ENCODE measurements at places on chromosomes 4 and X.

GRCh38 chr4:54230484-54231418 is 1.7 kb downstream of the PDGFRA start:
- DNase-seq: no peak

DNA sequence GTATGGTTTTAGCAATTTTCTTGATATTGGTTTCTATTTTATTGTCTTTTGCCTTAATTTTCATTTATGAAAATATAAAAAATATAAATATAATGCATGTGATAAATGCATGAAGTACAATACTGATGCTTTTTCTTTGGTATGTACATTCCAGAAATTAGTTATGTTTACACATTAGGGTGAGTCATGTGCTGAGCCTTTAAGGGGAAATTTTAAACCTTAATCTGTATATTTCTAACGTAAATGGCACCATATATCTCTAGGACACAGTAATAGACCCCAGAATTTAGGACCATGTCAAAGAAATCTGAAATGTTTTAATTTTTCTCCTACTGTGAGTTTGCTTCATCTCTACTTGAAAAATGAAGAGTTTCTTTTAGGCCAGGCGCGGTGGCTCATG is 117.8 kb upstream of the SPRY1 start:
- no peak for DNase-seq

- DNase-seq: no peak
These were observed 146.4 kb upstream of the EOLA2 start for GRCh38 chrX:150084496-150085229.

DNA sequence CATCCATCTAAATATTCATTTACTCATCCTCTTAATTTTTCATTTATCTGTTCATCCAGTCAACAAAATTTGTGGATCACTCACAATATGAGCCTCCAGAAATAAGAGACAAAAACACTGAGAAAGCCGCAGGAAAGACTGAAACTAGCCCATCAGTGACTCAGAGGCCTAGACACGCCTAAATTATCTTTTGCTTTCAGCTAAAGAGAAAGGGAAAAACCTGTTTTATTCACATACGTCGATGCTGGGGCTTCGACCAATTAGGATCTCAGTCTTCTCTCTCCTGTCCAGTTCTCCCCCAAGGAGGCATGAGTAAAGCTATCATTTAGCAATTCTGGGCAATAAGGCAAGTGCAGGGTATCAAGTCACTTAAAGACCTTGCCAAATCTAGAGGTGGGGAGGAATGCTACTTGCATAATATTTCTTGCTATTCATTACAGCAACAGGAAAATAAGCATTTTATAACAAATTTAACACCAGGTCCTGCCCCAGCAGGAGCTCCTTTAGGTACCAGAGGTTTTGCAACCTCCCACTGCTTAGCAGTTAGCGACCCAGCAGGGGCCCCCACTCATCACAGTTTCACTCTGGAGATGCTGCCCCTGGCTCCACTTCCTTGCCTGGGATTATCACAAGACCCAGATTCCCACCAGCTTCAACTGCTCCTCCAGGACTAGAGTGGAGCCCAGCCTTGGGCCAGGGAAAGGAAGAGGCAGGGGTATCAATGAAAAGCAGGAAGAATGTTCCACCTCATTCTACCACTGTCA is 30.1 kb upstream of the TMEM154 start:
- DNase-seq: no peak

GRCh38 chrX:31331928-31332327 is 260.1 kb upstream of the FTHL17 start:
- DNase-seq: peak; percentile 0

- DNase-seq: no peak
These were observed 909 bp downstream of the RTL5 start for GRCh38 chrX:72130762-72131250.

GRCh38 chrX:152202886-152203285 is 64.5 kb upstream of the MAGEA10 start:
- DNase-seq: no peak

- DNase-seq: no peak
These were observed 232.1 kb downstream of the CPE start for GRCh38 chr4:165610679-165611437.

DNA sequence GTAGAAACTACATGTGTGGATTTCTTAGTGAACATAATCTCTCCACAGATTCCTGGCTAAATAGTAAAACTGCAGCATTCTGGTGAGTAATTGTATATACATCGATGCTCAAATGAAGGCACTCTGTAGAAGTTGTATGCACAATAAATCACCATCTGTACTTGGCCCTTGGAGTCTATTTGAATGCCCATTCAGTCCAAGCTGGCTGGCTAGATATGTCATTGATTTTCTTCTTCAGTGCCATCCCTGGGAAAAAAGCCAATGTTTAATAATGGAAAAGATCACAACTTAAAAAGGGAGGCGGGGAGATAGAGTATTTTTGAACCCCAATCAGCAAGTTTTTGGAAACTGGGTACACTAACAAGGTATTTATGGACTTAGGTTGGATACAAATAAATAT is 381.0 kb upstream of the TEX13C start:
- DNase-seq: no peak

DNA sequence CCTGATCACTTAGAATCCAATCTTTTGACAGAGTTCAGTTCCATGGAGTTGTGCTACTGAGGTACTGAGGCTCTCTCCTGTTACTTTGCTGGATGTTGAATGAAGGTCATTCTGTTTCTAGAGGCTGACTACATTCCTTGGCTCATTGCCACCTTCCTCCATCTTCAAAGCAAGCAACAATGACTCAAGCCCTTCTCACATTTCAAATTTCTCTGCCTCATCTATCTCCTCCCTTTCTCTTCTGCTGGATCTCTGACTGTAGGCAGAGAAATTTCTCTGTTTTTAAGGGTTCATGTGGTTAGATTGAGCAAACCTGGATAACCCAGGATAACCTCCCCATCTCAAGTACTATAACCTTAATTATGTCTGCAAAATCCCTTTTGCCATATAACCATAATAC is 775.4 kb downstream of the STPG2 start:
- DNase-seq: peak; percentile 2

- DNase-seq: peak; percentile 69
These were observed 21.9 kb upstream of the P2RY8 start for GRCh38 chrX:1558761-1559468.

DNA sequence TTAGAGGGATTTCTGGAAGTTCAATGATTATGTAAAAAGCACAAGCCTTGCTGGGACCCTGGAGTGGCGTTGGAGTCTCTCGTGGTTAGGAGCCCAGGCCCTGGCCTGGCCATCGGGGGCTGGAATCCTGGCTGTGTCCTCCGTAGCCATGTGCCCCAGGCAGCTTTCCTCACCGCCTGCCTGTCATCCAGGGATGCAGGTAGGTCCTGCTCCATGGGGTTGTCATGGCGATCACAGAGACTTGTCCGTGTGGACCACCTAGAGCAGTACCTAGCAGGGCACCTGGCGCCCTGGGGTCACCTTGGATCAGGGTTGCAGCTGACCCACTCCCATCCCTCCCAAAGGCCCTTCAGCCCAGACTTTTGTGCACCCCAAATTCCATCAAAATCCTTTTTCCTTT is 30.2 kb upstream of the WFS1 start:
- DNase-seq: no peak

GRCh38 chrX:139642241-139642927 is 65.6 kb downstream of the MCF2 start:
- no peak for DNase-seq

DNA sequence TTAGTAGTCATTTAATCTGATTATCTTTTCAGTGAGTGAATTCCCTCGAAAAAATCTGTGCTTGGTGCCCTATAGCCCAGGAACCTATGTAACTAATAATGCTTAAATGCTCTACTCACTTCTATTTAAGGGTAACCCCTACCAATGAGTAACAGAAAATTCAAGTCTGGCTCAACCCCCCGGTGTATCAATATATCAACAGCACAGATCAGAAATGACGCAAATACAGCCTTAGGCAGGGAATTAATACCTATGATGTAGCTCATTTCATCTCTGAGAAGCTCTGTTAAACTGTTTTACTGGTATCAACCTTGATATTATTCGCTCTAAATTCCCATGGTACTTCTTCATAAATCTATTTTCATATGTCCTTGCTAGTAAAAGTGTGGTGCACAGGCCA is 28.6 kb downstream of the PDGFC start:
- DNase-seq: no peak

DNA sequence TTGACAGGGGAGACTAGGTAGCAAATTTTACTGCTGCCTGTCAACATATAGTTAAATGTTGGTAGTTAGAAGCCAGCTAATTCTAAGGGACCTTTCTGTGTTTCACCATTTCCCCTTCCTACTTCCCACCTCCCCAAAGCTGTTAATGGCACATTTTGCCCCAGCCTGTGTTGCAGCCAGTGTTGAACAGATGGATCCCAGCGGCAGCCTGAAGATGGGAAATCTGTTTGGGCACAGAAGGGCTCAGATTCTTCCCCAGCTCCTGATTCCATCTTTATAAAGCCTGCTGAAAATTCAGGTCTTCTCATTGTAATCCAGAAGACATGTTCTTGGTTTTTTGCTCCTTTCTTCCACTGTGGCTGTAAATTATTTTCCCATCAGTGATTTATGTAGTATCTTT is 89.0 kb downstream of the SPRY1 start:
- no peak for DNase-seq

GRCh38 chr4:34271479-34272355 is 1972.6 kb downstream of the ARAP2 start:
- no peak for DNase-seq

- DNase-seq: no peak
These were observed 19.9 kb downstream of the ABCG2 start for GRCh38 chr4:88138561-88138960.

DNA sequence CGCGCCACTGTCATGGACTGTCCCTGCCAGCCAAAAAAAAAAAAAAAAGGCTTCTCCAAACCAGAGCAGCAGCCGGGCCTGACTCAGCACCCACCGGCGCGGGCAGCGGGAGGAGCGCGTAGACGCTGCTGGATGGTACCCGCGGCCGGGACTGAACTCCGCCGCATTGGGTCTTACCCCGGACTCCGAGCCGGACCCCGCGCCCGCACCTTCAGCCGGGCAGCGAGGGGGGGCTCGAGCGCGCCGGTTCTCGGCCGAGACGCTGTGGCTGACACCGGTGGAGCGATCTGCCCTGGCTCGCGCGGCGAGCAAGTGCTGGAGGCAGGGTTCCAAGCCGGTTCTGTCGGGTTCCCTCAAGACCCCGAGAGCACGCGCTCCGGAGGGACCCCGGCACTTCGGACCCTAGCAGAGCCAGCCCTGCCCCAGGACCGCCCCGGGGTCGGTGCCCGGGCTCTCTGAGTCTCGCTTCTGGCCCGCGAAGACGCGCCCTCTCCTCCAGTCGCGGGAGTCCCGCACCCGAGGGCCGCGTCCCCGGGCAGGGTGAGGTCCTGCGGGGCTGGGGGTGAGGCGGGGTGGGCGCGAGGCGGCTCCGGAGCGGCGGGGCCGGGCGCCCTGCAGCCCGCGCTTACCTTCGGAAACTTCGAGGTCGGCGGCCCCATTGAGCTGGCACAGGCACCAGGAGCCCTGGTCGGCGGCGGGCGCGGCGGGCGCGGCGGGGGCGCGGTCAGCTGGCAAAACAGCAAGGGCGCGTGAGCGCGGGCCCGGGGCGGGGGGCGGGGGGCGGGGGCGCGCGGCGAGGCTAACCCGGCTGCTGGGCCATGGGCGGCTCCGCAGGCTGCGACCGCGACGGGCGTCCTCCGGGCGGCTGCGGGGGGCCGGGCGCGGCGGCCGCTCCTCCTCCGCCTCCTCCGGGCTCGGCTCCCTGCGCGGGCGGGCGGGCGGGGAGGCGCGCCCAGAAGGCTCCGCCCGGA is 11.8 kb upstream of the MAN2B2 start:
- DNase-seq: no peak

GRCh38 chr4:86233681-86234080 is 126.2 kb downstream of the MAPK10 start:
- DNase-seq: no peak

- DNase-seq: no peak
These were observed 336.1 kb upstream of the BOD1L1 start for GRCh38 chr4:13963601-13964000.

DNA sequence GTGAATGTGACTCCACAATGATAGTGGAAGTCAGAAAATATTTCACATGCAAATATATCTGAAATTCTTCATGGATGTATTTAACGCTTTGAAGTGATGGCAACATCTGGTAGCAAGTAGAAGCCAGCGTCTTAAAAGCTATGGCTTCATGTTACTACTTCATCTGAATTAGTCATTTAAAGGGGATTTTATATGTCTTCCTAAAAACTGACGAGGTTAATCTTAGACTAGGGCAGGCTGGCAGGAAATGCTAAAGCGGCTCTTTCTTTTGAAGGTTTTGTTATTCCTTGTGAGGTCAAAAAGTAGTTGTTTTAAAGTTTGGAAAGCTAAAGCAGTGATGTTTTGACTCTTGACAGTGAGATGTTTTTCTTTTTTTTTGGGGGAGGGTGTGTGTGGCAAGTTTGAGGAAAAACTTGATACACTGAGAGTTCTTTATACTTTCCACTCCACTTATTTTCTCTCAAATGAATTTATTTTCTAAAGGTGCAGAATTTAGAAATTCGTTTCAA is 22.6 kb downstream of the PLS3 start:
- DNase-seq: no peak

DNA sequence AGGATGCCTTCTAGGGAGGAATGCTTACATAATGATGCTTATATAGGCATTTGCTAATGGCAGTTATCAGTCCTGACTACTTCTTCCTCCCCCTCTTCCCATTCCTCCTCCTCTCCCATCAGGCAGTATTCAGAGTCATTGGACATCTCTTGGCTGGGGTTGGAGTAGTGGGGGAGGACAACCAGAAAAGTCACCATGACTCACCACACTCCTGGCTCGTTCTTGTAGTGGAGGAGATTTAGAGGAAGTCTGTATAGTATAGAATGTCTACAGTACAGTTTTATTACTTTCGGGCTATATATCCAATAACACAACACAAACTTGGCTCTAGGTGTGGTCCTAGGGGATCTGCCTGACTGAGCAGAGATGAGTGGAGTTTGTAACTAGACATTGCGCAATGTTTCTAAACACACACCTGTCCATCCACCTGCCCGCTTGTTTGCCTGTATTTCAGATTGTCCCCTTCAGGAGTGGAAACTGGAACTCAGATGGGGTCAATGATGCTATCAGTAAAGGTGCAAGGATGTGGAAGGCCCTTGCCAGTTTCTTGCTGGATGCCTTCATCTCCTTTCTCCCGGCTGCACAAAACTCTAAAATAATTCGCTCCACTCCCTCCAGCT is 27.9 kb upstream of the KIAA1210 start:
- DNase-seq: no peak

DNA sequence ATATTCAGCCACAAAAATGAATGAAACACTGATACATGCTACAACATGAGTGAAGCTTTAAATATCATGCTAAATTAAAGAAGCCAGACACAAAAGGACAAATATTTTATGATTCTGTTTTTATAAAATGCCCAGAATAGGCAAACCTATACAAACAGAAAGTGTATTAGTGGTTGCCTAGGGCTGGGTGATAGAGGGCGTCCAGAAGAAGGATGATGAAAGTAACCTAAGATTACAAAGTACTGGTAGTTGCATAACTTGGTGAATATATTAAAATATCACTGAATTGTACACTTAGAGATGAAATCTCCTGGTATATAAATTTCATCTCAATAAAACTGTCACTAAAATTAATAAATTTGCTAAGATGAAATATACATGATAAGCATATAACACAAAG is 67.5 kb downstream of the FBXW7 start:
- DNase-seq: no peak

GRCh38 chr4:118265312-118266144 is 87.3 kb downstream of the PRSS12 start:
- peak; percentile 38 for DNase-seq
